CD4-positive, alpha-beta T cell treated with Interleukin-6 at 100 ng/mL for 8 hours (primary cell): ENCODE measurements at places on chromosomes 2 and 18.

DNA sequence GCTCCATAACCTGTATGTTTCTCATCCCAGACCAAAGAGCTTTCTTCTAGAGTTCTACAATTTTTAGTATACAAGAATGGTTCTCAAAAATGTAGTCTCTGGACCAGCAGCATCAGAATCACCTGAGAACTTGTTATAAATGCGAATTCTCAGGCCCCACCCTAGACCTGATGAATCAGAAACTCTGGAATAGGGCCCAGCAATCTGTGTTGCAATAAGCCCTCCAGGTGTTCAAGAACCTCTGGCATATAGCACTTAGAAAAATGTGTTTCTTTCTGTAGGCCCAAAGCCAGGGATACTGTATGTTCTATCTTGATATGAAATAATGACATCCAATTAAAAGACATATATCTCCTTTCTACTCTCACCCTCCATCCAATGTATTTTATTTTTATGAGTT is 10.4 kb downstream of the PAIP2B start:
- DNase-seq = no peak

DNA sequence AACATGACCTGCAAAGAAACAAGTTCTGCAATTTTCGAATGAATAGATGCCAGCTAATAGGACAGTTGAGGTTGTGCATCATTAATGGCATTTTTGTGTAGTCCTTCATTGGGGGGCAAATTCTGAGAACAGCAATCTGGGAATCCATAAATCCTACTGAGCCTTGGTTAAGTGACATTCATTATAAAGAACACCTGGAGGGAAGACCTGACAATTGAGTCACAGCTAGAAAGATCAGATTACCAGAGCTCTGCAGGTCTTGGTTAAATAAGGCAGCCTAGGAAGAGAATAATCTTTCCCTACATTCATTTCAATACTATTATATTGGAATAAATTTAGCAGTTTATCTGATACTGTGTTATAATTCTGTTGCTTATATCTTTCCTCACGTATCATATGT is 14.3 kb downstream of the KCNH7 start:
- DNase-seq = no peak

DNA sequence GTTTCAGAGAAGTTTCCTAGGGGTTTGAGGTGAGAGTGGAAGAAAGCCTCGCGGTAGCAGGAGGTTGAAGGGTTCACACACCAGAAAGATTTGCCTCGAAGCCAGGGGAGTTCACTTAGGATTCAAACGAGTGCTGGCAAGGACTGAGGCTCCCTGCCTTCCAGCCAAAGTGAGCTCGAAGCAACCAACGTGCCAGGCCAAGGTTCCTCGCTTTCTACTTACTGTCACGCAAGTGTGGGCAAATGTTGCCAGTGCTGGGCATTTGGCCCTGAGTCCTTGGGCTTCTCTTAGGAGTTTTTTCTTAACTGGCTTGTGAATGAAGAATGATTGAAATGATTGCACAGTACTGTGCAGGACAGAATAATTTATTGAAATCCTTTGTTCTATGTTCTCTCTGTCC is 53.6 kb downstream of the TMEM178A start:
- DNase-seq = no peak

- DNase-seq = no peak
These were observed 15.9 kb upstream of the TPO start for GRCh38 chr2:1397350-1397749.

DNA sequence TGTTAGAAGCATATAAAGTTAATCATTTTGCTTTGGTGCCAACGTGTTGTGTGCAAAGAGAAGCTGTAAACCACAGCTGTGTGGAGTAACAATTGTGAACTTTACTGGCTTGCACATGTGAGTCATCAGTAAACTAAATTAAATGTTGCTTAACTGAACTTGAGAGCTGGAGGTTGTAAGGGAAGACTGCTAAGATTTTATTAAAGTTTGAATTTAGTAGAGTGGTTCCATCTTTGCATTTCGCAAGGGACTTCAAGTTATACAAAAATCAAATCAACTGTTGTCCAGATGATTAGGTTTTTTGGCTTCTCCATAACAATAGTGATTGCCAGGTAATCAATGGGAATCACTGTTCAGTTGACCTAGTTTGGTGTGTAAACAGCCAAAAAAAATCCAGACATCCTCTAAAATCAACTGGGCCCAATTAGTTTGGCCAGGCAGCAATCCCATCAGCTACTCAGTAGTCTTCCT is 247.4 kb downstream of the MYO3B start:
- no peak for DNase-seq

- DNase-seq = no peak
These were observed 336.6 kb downstream of the EN1 start for GRCh38 chr2:118510807-118511206.

DNA sequence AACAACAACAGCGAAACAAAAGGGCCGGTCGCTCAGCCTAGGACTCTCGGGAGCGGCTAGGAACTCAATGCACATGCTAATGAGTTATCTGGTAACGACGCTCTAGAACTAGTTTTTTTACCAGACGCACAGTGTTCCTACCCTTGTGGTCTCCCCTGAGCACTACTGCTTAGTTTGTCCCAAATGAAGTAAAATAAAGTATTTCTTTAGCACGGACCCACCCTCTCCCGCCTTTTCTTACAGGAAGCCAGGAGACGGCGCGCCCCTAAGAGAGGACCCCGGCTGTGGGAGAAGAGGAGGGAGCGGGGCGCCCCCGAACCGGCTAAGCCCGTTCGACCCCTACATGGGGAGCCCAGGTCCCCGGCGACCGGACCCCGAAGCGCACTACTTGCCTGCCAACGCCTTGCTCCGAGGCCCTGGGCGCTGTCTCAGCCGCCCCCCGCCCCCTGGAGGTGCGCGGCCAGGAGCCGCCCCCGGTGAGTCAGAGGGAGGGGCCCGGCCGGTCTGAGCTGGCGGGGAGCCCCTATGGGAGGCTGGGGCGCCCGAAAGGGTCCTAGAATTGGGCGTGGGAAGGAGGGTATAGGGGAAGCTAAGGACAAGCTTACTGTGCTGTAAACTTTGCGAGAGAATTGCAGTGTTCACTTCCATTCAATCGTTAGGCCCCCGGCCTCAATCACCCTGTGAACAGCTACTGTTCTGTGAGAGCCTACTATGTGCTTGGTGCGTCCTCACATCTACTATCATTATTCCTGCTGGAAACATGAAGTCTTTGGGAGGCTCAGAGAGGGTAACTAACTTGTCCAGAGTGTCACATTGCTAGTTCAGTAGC is 3.6 kb upstream of the CAPG start:
- DNase-seq = no peak

- DNase-seq = no peak
These were observed 888 bp downstream of the VAMP5 start for GRCh38 chr2:85584857-85585780.

DNA sequence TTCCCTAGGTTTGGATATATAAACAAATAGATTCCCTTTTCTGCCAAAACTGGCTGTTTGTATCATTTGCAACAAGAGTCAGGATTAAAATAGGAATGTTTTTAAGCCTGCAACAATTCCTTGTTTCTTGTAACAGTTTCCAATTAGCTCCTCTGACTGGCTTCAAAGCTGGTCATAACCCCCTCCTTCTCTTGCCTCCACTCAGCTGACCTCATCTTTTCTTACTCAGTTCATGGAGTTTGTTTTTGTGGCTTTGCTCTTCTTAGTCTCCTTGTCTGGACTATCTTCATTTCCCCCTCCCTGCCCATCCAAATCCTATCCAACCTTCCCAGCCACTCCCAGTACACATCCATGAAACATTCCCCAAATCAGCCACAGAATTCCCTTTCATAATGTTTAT is 14.3 kb upstream of the RAPH1 start:
- DNase-seq = no peak

- no peak for DNase-seq
These were observed 103.0 kb downstream of the AFF3 start for GRCh38 chr2:100039291-100039980.

DNA sequence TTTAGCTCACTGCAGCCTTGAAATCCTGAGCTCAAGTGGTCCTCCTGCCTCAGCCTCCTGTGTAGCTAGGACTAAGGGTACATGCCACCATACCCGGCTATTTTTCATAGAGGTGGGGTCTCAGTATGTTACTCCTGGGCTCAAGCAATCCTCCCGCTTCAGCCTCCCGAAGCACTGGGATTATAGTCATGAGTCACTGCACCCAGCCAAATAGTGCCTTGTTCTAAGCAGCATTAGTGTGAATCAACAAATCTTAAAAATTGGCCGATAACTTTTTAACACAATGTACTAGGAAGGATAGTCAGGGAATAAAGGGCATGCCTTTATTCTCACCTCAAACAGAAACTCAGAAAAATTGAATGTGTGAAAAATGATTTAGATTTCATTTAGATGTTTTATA is 51.6 kb downstream of the XRCC5 start:
- no peak for DNase-seq

- no peak for DNase-seq
These were observed 126.3 kb upstream of the SPRED2 start for GRCh38 chr2:65558743-65559142.

GRCh38 chr18:7116001-7116730 is 1.4 kb downstream of the LAMA1 start:
- no peak for DNase-seq
